ENCODE measurements at places on chromosomes 1 and 21.

GRCh38 chr1:152806576-152806975, at the start of gene LCE1C:
Gene LCE1C (minus strand): TSS chr1:152806651. CDS start chr1:152805478, 1,173 bp downstream.
- no peak for DNase-seq

GRCh38 chr1:42529724-42530181, 66.7 kb downstream of the CCDC30 start:
- DNase-seq = no peak

- no peak for DNase-seq
Observed at GRCh38 chr1:45669379-45669778, 17.0 kb downstream of the GPBP1L1 start.

GRCh38 chr1:198201956-198202784, 45.4 kb downstream of the NEK7 start:
- no peak for DNase-seq

GRCh38 chr1:169119405-169119804, 12.9 kb downstream of the ATP1B1 start:
- no peak for DNase-seq
